Stimulated activated CD4-positive, alpha-beta T cell treated with anti-CD3 and anti-CD28 coated beads, Interleukin-1b, Interleukin-23, amount 100 ng/mL, for 24 hours (primary cell): ENCODE measurements at places on chromosomes 11 and 22.

DNA sequence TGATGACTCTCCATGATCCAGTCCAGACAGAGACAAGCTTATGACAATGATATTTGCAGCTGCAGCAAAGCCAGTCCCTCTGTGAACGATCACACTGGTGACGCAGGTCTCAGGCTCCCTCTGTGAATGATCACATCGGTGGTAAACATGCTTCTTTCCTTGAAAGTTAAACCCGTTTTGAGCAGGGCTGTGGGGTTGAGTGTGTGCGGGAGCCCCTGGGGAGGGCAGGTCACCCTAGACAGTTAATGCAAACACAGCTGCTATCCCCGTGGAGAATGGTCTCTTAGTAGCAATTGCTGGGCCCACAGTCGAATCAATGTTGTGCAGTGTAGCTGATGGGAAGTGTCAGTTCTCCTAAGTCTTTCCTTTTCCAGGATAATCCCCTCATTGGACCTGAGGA lies 71.0 kb upstream of the KIRREL3 start:
- no peak for DNase-seq

GRCh38 chr11:38680166-38680565 lies 2082.1 kb upstream of the RAG2 start:
- no peak for DNase-seq

DNA sequence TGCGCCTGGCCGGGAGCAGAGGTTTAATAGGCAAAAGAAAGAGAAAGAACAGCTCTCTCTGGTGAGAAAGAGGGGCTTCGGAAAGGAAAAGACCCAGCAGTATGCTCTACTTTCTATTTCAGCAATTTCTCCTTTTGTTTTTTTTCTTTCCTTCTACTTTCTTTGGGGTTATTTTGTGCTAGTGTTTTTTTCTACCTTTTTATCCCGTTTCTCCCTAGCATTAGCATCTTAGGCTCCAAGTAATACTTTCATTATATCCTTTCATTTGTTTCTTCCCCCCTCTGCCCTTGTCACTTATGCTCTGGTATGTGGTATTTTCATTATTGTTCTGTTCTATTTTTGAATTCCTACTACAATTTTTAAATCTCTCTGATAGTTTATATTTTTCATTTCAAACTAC lies 4.5 kb downstream of the SNU13 start:
- DNase-seq: no peak

- no peak for DNase-seq
These were observed 8.6 kb downstream of the NECTIN1 start for GRCh38 chr11:119720311-119720913.

GRCh38 chr11:95134491-95134890 lies 44.8 kb downstream of the ENDOD1 start:
- no peak for DNase-seq

GRCh38 chr22:38243007-38243765 lies 29.6 kb downstream of the TMEM184B start:
- no peak for DNase-seq

- no peak for DNase-seq
These were observed 130.1 kb downstream of the SOX6 start for GRCh38 chr11:16226245-16226644.

DNA sequence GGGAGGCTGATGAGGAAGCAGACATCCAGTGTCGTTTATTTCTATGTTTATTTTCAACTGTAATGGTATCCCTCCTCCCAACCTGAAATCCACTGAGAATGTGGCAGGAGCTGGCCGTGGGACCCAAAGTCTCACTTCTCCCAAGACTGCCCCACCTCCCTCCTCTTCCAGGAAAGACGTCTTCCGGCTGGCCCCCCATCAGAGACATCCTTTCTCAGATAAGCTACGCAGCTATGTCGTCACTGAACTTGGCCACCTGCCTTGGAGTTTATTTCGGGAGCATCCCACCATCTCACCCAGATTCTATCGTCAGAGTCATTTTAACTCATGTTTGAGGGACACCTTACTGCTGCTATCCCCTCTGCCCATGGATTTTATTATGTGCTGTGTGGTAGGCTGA lies 13.9 kb downstream of the TMEM184B start:
- DNase-seq: no peak

DNA sequence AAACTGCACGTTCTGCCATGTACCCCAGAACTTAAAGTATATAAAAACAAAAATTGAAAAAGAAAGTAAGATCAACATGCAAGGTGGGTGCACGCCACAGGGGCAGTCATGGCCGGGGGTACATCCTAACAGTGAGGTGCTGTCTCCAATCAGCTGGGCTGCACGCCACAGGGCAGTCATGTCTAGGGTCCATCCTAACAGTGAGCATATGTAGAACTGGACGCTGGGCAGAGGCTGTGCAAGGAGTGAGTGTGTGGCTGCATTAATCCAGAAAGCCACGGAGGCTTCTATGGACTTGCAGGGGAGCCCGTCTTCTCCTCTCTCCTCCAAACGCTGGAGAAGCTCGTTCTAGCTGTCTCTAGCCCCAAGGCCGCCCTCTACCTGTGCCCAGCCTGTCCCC lies 1105.0 kb downstream of the BRD1 start:
- DNase-seq: no peak

DNA sequence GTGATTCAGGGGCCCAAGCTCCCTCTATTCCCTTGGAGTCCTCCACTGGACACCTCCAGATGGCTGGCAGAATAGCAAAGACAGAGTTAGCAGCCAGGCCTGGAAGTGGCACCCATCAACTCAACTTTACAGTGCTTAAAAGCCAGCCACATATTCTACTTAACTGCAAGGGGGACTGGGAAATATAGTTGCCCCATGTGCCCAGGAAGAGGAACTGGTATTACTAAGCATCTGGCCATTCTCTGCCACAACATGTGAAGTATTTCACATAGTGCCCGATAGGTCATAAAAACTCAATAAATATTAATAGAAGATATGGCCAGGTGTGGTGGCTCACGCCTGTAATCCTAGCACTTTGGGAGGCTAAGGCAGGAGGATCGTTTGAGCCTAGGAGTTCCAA lies 5.5 kb upstream of the IL10RA start:
- DNase-seq: no peak

DNA sequence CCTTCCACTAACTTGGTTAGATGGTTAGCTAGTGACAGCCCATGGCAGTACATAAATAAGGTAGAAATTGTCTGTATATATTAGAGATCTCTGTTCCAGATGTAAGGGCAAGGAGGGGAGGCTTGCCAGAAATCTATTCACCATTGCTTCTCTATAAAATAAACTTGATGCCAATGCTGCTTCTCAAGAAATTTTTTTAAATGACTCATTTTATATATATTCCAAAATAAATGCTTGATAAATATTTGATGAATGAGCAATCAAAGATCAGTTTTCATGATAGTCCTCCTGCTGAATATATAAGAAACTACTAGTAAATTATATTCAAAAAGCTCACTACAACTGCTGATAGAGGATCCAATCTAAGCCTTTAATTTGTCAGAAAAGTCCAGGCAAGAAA lies 710.6 kb upstream of the CCDC179 start:
- no peak for DNase-seq

- no peak for DNase-seq
These were observed 15.9 kb downstream of the IL17REL start for GRCh38 chr22:49996518-49997250.

DNA sequence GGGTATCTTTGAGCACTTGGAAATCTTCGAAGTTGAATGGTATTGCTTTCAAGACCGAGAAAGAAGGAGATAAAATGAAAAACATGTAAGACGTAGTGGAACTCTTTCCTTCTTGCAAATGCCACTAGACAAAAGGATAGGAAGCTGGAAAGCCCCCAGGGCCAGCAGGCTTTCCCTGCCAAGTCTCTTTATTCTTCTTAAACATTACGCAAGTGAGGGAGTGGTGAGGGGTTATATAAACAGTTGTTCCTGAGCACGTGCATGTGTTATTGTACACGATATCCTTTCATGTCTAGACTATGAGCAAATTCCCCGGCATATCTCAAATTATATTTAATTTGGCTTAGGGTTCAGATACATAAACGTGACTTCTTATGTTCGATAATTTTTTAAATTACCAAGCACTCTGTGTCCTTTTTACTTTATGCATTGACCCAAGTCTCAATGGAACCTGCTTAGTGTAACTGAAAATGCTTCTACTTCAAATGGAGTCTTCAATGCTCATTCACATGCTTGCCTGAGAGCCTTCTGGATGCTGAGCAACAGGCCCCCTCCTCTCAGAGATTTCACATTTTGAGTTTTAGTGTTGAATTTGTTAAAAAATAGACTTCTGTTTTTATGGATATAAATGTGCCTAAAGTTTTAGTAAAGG lies 59.0 kb downstream of the PPP2R1B start:
- DNase-seq: no peak

DNA sequence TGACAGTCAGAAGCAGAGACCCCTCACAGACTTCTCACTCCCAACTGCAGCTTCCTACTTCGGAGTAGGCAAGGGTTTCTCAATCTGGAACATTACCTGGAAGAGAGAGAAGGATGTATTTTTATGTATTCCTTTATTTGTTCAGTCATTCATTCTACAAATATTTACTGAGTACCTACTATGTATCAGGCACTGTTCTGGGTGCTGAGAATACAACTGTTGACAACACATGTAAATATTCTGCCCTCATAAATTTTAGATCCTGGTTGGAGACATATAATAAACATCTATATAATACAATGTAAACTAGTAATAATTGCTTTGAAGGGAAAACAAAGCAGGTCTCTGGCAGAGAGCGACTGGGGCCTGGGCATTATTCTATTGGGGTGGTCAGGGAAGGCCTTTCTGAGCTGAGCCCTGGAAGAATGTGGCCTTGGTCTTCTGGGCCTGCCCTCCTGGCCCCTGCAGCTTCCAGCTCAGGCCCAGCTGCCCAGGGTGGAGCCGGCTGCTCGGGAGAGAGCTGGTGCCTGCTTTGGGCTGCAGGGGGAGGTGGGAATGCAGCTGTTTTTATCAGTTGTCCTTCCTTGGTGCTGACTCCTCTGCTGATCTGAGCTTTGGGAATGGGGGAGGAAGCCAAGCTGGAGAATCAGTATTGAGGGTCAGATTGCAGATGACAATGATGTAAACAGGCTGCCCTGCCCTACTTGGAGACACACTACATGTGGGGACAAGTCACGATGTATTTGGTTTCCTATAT lies 46.8 kb downstream of the PKNOX2 start:
- no peak for DNase-seq

DNA sequence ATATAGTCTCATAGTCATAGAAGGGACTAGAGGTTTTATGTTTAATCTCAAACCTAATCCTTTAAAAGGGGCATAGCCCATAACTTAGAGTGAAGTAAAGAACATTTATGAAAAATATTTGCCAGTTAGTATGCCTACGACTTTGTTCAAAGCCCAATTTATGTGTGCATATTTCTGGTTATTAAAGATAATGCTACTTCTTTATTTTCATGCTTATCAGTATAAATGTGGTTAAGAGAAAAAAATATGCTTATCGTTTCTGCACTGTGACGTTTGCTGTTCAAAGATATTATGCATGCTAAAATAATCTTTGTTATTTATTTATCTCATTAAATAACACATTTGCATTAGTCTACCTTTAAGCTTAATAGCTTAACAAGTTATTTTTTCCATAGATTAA lies 343.9 kb downstream of the DYNC2H1 start:
- no peak for DNase-seq

DNA sequence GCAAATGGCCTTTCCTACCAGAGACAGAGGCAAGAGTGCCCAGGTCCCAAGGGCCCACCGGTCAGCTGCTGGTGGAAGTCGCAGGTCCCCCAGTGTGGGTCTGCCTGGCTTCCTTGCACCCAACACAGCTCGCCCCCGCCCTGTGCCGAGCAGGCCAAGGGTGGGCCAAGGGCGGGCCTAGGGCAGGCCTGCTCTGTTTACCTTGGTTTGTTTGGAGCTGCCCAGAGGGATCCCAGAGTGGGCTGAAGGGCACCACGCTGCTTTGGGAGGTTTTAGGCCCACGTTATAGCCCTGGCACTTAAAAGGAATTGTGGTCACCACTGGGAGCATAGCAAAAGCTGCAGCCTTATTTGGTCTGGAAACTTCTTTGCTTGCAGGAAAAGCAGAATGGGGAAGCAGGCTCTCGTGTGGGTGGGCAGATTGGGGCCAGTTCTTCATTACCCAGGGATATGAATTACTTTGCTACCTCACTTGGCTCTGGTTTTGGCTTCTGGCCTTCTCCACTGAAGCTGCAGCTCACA lies 38.0 kb downstream of the MRGPRD start:
- no peak for DNase-seq

DNA sequence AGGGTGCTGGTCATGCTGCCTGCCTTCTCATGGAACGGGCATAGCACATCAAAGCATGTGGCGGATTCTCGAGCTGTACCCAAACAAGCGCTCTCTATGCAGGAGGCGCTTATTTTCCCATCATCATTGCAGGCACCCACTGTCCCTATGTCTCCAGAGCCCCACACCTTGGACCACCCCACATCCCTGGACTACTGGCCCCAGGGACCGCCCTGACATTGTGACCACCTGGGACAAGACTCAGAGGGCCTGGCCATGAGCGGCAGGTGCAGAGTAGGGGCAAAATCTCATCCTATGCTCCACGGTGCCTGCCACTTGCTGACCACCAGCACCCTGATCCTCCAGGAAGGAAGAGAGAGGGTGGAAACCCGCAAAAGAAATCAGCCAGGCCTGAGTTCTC lies 170.4 kb downstream of the DSCAML1 start:
- no peak for DNase-seq

GRCh38 chr11:2447253-2447950 lies 2.6 kb downstream of the KCNQ1 start:
- no peak for DNase-seq

DNA sequence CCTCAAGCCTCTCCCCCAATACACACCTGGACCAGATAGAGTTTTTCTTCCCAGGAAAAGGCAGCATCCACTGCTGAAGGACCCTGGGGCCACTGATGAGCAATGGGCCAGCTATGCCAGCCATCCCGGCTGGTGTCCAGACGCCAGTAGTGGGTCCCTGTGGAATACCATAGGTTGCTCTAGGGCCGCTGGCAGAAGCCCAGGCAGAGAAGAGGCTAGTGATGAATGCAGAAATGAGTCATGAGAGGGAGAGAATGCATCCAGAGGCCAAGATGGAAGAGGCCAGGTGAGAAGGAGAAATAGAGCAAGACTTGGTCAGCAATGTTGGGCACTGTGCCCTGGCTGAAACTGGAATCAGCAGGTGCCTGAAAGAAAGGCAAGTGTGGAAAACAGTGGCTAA lies 8.9 kb downstream of the HPX start:
- no peak for DNase-seq

DNA sequence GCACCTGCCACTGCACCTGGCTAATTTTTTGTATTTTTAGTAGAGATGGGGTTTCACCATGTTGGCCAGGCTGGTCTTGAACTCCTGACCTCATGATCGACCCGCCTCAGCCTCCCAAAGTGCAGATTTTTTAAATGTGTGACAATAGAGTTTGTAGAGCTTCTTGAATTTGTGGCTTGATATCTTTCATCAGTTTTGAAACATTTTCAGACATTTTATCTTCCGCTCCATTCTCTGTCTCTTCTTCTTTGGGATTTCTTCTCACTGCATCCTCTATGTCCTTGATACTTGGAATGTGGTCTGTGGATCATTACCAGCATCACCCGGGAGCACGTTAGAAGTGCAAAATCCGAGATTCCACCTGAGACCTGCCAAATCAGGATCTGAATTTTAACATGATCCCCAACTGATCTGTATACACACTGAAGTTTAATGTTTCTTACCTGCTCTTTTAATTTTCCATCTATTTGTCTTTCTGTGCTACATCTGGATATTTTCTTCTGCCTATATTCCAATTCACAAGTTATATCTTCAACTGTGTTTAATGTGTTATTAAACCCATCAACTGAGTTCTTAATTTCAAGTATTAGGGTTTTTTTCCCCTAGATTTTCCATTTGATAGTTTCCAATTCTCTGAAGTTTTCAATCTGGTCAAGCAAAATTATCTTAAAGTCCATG lies 126.4 kb downstream of the CEP164 start:
- DNase-seq: no peak
